ENCODE measurements at places on chromosomes 16 and 17. TPM values are rescaled to one million over a fixed set of nuclear protein-coding genes. Genes with fewer than 3 reads are reported as not detected.

The HS3ST2 gene
- 0.20 TPM for total RNA-seq

The TMEM114 gene
- not detected for total RNA-seq

The CMTM2 gene
- total RNA-seq, result 2.5 TPM

The GRAPL gene
- 0.89 TPM for total RNA-seq

The MT1A gene
- 1.4 TPM for total RNA-seq

The CBX8 gene
- total RNA-seq, result 3.4 TPM

The KRT39 gene
- 6.4 TPM for total RNA-seq

The NKD1 gene
- total RNA-seq, result 4.9 TPM

The CA7 gene
- total RNA-seq, result not detected

The DDX52 gene
- total RNA-seq, result 20.7 TPM
